ENCODE measurements at places on chromosomes 12 and 14. TPM values are rescaled to one million over a fixed set of nuclear protein-coding genes. Genes with fewer than 3 reads are reported as not detected.

Gene GALC
- 15.7 TPM for total RNA-seq

Gene LAG3
- total RNA-seq = 4.0 TPM

Gene RASAL1
- not detected for total RNA-seq

Gene KRT5
- 0.46 TPM for total RNA-seq

Gene RHEBL1
- 0.97 TPM for total RNA-seq

Gene NOC4L
- 10.4 TPM for total RNA-seq

Gene RHOJ
- 12.1 TPM for total RNA-seq

Gene KERA
- not detected for total RNA-seq

Gene AICDA
- total RNA-seq = not detected

Gene SOCS4
- total RNA-seq = 30.2 TPM

Gene PRH2
- not detected for total RNA-seq

Gene ZC3H14
- 48.6 TPM for total RNA-seq

DNA sequence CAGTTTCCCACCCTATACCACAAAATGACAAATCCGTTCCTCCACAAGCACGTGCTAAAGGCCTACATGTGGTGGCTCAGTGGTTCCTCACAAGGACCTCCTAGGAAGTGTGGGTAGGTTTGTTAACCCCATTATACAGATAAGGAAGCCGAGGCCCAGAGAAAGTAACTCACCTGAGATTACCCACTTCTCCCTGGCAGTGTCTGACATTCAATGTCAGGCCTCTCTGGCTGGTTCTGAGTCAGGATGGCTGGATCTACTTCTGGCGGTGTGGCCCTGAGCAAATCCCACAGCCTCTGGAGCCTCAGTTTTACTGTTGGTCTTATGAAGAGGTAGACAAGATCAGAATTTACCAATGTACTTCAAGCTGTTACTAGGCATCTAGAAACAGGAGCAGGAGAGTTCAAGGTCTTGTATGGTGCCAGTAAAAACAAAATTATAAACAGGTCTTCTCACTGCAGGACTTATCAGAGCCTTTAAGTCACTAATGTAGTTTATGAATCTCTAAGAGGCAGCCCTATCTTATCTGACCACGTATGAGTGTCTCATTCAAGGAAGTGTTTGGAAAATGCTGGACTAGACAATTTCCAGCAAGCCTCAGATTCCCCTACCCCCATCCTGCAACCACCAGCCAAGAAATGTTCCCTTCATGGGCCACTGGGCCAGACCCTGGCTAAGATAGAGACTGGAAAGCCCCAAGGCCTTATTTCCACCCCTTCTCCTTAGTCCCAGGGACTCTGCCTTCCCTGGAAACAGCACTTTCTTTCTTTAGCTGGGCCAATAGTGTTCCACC is 4.2 kb downstream of the HSPB8 start:
- no peak for DNase-seq

- DNase-seq = no peak
Observed at GRCh38 chr12:100503228-100503628, 29.6 kb downstream of the NR1H4 start.

DNA sequence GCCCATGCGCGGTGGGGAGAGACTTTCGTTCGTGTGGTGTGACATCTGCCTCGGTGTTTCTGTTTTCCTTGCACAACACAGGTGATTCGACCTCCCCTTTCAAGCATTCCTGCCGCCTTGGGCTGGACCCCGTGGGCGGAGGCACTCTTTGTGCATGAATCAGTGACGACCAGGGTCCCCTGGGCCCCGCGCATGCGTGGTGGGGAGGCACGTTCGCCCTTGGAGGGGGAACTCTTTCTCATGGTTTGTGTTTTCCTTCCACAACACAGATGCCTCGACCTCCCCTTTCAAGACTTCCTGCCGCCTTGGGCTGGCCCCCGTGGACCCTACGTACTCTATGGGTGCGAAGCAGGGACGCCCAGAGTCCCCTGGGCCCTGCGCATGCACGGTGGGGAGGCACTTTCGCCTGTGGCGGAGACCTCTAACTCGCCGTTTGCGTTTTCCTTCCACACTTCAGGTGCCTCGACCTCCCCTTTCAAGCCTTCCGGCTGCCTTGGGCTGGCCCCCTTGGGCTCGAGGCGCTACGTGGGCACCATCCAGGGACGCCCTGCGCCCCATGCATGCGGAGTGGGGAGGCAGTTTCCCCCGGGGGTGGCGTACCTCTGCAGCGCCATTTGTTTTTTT is 340.9 kb downstream of the ALG10 start:
- no peak for DNase-seq

DNA sequence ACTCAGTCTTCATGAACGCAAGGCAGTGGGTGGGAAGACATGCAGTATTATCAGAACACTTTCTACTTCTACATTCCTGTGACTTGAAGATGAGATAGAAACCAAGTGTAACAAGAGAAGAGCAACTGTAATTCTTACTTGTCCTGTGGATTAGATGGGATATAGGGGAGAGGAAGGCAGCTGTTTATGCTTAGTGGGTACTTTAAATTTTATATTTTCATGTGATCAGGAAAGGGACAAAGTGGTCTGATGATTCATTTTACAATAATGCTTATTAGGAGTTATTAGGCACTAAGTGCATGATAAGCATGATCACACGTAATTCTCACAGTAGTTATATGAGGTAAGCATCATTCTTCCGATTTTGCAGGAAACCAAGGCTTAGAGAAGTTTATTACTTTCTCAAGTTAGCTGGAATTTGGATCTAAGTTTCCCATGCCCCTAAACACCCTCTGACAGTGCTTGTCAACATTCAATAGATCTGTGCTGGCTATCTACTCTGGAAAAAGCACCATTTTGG is 52.7 kb downstream of the PTGER2 start:
- no peak for DNase-seq

DNA sequence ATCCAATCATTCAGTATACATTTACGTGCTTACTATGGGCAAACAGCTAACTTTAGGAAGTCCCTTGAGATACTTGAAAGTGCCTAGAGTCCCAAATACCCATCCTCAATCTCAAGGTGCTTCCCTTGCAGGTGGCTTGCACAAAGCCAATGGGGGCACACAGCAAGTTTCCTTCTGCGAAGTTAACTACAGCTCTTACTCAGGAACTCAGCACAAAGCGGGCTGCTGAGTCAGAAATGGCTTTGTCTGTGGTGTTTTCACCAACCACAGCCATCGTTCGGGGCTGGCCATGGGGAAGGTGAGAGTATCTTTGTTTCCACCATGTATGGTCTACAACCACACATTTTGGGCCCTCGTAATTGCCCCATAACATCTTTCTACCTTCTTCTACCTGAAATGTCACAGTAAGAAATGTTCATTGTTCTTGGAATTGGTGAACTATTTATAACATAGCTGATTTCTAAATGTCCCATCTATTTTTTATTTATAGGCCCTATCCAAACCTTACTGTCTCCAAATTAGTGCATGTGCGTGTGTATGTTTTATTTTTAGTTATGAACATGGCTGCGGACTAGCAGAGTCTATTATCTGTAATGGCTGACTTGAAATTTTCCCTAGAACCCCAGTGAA is 13.9 kb downstream of the MFAP5 start:
- DNase-seq = no peak

DNA sequence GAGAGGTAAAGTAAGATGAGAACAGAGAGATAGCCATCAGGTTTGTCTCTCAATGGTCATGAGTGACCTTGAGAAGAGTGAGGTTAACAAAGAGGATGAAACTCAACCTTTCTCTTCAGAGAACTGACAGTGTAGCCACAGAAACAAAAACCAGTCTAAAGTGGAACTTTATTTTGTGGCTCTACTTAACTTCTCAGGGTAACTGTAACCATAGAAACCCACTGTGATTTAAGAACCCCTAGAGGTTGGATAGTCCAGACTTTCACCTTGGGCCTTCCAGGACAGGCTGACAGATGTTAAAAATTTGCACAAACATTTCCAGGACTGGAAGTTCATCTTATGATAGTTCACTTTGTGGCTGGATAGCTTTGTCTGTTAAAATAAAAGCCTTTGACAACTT is 48.5 kb downstream of the ATP23 start:
- DNase-seq = no peak

GRCh38 chr14:36971263-36971855 is 201.0 kb downstream of the SLC25A21 start:
- no peak for DNase-seq

GRCh38 chr12:98388126-98388525 is 127.3 kb upstream of the TMPO start:
- no peak for DNase-seq

DNA sequence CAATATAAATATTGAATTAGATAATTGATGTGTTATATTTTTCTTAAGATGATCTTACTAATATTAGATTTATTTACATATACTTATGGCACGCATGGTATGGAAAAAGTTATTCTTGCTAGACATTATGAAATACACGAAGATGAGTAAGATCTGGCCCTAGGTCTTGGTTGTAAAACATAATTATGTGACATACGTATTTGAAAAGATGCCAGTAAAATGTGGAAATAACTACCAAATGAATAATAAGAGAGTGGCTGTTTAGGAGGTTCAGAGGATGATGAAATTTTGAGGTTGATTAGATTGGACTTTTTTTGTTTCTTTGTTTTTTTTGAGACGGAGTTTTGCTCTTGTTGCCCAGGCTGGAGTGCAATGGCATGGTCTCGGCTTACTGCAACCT is 41.3 kb downstream of the FANCM start:
- no peak for DNase-seq

- no peak for DNase-seq
Observed at GRCh38 chr12:50659690-50660424, 104.0 kb upstream of the ATF1 start.

GRCh38 chr12:6337958-6338433 is 3.9 kb downstream of the TNFRSF1A start:
- no peak for DNase-seq

DNA sequence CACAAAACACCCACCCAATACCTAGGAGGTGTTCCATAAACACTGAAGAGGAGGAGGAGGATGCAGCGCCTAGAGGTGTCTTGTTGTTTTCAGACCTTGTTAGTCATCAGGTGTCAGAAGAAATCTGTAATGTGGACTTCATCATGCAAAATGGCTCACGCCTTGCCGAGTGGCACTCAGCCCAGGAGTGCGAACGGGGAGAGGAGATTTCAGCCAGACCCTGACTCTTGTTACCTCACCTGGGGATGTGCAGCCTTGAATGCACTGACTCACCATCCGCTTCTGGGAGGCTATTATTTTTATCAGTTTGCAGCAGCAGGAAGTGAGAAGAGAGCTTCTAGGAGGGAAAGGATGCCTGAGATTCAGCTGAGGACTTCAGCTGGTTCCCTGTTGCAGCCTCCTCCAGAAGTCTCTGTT is 48.2 kb upstream of the PLXNC1 start:
- DNase-seq = no peak

DNA sequence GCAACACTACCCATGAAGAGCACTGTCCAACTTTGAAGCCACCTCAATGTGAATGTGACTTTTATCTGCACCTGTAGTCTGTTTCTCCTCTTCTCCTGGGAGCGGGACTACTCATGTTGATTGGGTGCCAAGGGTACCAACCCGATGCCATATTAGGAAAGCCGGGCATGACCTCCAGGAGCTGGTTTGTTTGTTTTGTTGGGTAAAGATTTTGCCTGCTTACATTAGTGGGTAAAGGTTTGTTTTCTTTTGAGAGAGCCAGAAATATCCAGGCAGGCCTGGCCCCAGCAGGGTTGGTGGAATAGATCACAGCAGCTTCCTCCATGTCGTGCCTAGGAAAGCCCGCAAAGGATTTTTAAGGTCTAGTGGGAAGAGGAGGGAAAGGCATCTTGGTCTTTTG is 19.7 kb upstream of the ITPK1 start:
- no peak for DNase-seq

- DNase-seq = no peak
Observed at GRCh38 chr14:100549834-100550625, 37.2 kb downstream of the BEGAIN start.

DNA sequence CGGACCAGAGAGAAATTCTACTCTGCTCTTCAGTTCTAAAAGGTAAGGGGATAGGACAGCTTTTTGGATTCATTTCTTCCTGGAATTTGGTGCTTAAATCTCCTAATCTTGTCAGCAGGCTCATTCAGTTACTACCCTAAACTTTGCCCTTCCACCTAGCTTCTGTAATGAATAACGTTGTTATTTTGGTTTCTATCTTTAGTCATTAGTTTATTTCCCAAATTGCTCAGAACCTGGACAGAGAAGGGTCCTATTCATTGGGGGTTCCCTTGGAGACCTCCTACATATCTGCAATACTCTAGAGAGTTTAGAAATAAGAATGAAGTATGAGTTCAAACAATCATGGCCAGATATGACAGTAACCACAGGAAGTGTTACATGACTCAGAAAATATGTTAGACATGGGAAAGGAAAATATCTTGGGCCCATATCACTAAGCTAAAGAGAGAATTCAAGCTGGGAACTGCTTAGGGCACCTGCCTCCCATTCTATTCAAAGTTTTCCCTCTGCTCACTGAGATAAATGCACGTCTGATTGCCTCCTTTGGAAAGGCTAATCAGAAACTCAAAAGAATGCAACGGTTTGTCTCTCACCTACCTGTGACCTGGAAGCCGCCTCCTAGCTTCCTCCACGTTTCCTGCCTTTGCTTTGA is 87.9 kb downstream of the GAS2L3 start:
- DNase-seq = no peak

DNA sequence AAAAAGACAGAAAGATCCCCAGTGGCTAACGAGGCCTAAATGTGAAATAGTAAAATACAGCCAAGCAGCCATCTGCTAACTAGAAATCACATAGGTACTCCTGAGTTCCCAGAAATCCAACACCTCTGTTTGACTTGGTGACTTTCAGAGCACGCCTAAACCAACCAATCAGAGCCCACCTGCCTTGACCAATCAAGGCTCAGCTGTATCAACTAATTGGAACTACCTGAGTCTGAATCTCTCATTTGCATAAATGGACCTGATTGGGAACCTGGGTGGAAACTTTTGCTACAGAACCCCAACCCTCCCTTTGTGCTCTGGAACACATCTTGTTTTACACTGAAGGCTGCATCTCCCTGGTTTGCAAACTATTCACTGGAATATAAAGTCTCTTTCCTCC is 5.1 kb upstream of the TCL1B start:
- DNase-seq = no peak
